ENCODE measurements at places on chromosomes 5 and 9. TPM values are rescaled to one million over a fixed set of nuclear protein-coding genes. Genes with fewer than 3 reads are reported as not detected.

Gene TXNDC8
- not detected for polyA plus RNA-seq

Gene PAEP
- not detected for polyA plus RNA-seq

DNA sequence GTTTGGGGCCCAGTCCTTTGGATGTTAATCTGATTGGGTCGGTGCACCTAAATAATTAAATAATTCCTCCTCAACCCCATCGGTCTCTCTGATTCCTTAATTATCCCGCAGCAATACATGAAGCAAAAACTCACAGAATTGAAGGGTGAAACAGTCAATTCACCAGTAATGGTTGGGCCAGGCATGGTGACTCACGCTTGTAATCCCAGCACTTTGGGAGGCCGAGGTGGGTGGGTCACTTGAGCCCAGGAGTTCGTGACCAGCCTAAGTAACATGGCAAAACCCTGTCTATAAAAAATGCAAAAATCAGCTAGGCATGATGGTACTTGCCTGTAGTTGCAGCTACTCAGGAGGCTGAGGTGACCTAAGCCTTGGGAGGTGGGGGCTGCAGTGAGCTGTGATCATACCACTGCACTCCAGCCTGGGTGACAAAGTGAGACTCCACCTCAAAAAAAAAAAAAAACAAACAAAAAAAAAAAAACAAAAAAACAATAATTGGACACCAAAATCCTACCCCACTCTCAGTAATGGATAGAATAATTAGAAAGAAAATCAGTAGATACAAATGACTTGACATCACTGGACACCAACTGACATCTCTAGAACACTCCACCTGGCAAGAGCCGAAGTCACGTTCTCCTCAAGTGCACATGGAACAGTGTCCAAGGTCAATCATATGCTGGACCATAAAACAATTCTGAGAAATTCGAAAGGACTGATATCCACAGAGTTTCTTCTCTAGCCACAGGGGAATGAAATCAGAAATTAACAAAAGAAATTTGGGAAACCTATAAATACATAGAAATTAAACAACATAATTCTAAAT, 5.3 kb downstream of the ABO start:
- no peak for DNase-seq

GRCh38 chr5:105146867-105147266, 1584.3 kb upstream of the NUDT12 start:
- no peak for DNase-seq

All from A549 (cell line).